ENCODE measurements at places on chromosomes 11 and 22. TPM values are rescaled to one million over a fixed set of nuclear protein-coding genes. Genes with fewer than 3 reads are reported as not detected.

KDM4E gene
- total RNA-seq = not detected

GUCY1A2 gene
- 183 TPM for total RNA-seq

GRCh38 chr22:22712666-22713365 is 68.4 kb downstream of the GGTLC2 start:
- DNase-seq = no peak

GRCh38 chr22:39569066-39569465 is 1.5 kb upstream of the CACNA1I start:
- no peak for DNase-seq

- no peak for DNase-seq
Observed at GRCh38 chr11:82930229-82930628, 28.7 kb downstream of the DDIAS start.
